ENCODE measurements at places on chromosomes 1 and 21. TPM values are rescaled to one million over a fixed set of nuclear protein-coding genes. Genes with fewer than 3 reads are reported as not detected.

- H3K4me3 ChIP-seq = no peak overlapping the region
- H3K4me1 ChIP-seq = peaks cover 9% of the 10 kb centered on the region
- no peak overlapping the region for H3K27ac ChIP-seq
- no peak for DNase-seq
- H3K36me3 ChIP-seq = peaks cover 2% of the 10 kb centered on the region
These were observed 41.4 kb upstream of the LMX1A start for GRCh38 chr1:165397944-165398343.

ZNF648 gene
- not detected for total RNA-seq

DNA sequence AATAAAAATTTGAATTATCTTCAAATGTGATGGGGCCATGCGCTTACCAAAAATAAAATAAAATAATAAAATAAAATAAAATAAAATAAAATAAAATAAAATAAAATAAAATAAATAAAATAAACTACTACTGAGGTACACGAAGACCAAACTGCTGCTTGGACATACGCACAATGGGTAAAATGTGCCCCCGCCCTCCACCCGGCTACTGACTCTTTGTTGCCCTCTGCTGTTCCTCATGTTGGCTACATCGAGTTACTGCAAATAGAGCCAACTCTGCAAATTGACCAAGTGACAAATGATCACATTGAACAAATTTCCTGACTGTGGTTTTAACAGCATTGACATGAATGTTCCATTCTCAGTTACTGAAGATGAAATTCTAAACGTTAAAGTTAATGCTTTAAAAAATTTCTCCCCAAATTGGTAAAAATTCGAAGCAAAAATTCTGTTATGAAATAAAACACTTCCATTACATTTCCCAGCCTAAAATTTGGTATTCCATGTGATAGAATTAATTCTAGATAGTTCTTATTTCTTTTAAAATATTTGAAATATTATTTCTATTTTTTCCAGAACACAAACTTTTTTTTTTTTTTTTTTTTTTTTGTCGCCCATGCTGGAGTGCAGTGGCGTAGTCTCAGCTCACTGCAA is 18.8 kb upstream of the MAP1LC3C start:
- peaks cover 5% of the 10 kb centered on the region for H3K27me3 ChIP-seq
- no peaks in the 10 kb centered on the region for H3K36me3 ChIP-seq
- no peaks in the 10 kb centered on the region for H3K4me1 ChIP-seq
- DNase-seq = peak; percentile 17
- H3K27ac ChIP-seq = no peak overlapping the region
- no peak overlapping the region for H3K4me3 ChIP-seq

DNA sequence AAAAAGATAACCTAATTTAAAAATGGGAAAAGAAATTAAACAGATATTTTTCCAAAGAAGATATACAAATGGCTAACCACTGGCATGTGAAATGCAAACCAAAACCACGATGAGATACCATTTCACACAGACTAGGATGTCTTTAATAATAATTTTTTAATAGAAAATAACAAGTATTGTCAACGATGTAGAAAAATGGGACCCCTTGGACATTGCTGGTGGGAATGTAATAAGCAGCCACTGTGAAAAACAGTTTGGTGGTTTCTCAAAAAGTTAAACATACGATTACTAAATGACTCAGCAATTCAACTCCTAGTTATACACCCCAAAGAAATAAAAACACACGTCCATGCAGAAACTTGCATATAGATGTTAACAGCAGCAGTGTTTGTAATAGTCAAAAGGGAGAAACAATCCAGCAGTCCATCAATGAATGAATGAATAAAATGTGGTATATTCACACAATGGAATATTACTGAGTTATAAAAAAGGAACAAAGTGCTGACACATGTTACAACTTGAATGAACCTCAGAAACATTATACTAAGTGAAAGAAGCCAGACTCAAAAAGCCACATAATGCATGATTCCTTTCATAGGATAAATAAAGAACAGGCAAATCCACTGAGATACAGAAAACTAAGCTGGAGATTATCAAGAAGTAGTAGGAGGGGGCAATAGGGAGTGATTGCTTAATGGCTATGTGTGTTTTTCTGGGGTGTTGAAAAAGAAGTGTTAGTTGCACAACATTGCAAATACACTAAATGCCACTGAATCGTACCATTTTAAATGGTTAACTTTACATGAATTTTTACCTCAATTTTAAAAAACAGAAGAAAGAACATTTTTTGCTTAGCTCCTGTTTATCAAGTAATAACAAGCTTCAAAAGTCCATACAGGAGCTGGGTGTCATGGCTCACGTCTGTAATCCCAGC is 4.1 kb downstream of the PPT1 start:
- DNase-seq = no peak
- H3K36me3 ChIP-seq = peaks cover 40% of the 10 kb centered on the region
- H3K27me3 ChIP-seq = no peaks in the 10 kb centered on the region
- no peak overlapping the region for H3K27ac ChIP-seq
- peaks cover 25% of the 10 kb centered on the region for H3K4me1 ChIP-seq
- no peak overlapping the region for H3K4me3 ChIP-seq

- peaks cover 10% of the 10 kb centered on the region for H3K27me3 ChIP-seq
- DNase-seq = no peak
- H3K4me1 ChIP-seq = no peaks in the 10 kb centered on the region
- no peak overlapping the region for H3K4me3 ChIP-seq
These were observed 122.5 kb upstream of the ZBTB40 start for GRCh38 chr1:22329148-22329515.

HCN3 gene
- 1.5 TPM for total RNA-seq

DNA sequence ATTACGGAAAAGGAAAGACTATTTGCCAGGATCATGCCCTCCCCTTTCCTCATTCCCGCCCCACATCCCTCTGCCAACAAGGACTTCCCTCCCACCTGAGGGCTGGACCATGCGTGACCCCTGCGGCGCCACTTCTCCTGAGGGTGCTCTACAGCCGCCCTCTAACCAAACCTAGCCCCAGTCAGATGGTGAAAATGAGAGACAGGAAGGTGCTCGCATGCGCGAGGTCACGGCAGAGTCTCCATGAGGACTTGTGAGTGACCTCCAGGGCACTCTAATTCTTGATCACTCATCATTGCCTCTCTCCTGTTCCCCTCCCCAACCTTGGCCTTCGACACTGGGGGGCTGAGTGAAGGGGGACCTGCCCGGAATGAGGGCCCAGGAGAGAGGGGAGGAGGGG is 32.1 kb downstream of the TAF5L start:
- H3K4me1 ChIP-seq = peaks cover 14% of the 10 kb centered on the region
- no peaks in the 10 kb centered on the region for H3K27me3 ChIP-seq
- no peak overlapping the region for H3K4me3 ChIP-seq
- DNase-seq = no peak
- H3K36me3 ChIP-seq = peaks cover 13% of the 10 kb centered on the region

GRCh38 chr1:34113887-34114286 is 51.1 kb downstream of the CSMD2 start:
- H3K36me3 ChIP-seq = peaks cover 1% of the 10 kb centered on the region
- no peaks in the 10 kb centered on the region for H3K4me1 ChIP-seq
- no peak overlapping the region for H3K4me3 ChIP-seq

DNA sequence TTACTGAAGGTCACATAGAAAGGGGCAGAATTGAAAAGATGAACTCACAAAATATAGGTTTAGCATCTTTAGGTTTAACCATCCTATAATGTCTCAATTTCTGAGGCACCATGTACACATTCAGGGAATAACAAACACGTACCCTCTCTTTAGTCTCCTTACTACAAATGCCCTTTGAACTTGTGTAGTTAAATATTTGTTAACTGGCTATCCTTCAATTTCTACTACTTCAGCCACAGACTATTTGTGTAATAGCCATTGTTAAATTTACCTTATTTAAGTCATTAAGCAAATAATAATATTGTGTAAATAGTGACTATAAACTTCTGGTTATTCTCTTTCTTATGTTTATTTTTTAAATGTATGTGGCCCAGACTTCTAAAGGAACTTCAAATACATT is 600.5 kb downstream of the KCNT2 start:
- no peak overlapping the region for H3K27ac ChIP-seq
- H3K4me1 ChIP-seq = no peaks in the 10 kb centered on the region
- no peaks in the 10 kb centered on the region for H3K36me3 ChIP-seq
- H3K4me3 ChIP-seq = no peak overlapping the region
- H3K27me3 ChIP-seq = no peaks in the 10 kb centered on the region
- no peak for DNase-seq

PRELP gene
- total RNA-seq = not detected

- H3K27ac ChIP-seq = no peak overlapping the region
- no peaks in the 10 kb centered on the region for H3K27me3 ChIP-seq
- H3K36me3 ChIP-seq = no peaks in the 10 kb centered on the region
- no peak for DNase-seq
These were observed 2.1 kb upstream of the TFF3 start for GRCh38 chr21:42317341-42317741.

- peak overlapping the region; percentile 99 for H3K27ac ChIP-seq
- peak; percentile 71 for DNase-seq
- H3K27me3 ChIP-seq = no peaks in the 10 kb centered on the region
- peak overlapping the region; percentile 73 for H3K4me3 ChIP-seq
- peaks cover 70% of the 10 kb centered on the region for H3K36me3 ChIP-seq
- H3K4me1 ChIP-seq = peaks cover 90% of the 10 kb centered on the region
These were observed 11.2 kb downstream of the CD84 start for GRCh38 chr1:160567858-160568682.

CD2 gene
- 291 TPM for total RNA-seq

- no peak overlapping the region for H3K4me3 ChIP-seq
- H3K27me3 ChIP-seq = no peaks in the 10 kb centered on the region
- H3K27ac ChIP-seq = no peak overlapping the region
- no peaks in the 10 kb centered on the region for H3K36me3 ChIP-seq
These were observed 34.9 kb upstream of the SCYL3 start for GRCh38 chr1:169928438-169929209.

GRCh38 chr21:32702702-32703101 is 25.1 kb downstream of the SYNJ1 start:
- H3K27me3 ChIP-seq = no peaks in the 10 kb centered on the region
- H3K4me3 ChIP-seq = no peak overlapping the region
- H3K4me1 ChIP-seq = peaks cover 14% of the 10 kb centered on the region
- H3K27ac ChIP-seq = no peak overlapping the region
- no peak for DNase-seq
- peaks cover 8% of the 10 kb centered on the region for H3K36me3 ChIP-seq

DNA sequence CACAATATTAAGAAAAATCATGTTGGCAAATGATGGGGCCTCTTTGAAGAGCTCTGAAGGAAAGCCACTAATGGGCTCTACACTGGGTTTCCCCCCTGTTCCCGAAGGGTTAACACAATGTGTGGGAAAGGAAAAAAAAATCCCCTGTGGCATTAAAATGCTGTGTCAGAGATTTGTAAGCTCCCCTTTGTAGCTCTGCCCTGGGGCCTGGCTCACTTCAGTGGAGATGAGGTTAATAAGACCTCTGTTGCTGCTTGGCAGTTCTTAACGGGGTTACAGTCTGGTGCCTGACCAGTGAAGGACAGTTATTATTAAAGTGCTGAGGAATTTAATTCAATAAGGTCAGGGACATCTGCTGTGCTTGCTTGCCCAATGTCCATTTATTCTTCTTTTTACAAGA is 129.7 kb upstream of the UBE2U start:
- H3K4me3 ChIP-seq = no peak overlapping the region
- H3K27me3 ChIP-seq = no peaks in the 10 kb centered on the region
- H3K27ac ChIP-seq = no peak overlapping the region
- DNase-seq = no peak

DNA sequence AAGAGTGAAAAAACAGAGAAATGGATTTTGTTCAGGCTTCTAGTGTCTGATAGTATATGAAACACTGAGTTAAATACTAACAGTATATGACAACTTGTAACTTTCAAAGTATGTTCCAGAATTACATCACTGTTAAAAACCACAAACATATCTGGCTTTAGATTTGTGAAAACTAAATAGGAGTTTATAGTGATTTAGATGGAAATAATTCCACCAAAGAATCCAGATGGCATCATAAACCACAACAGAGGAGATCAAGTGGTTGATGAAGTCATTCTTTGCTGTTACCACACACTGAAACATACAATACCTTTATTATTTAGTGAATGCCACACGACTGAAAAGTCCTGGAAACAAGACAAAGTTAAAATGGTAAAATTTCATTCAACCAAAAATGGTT is 37.2 kb downstream of the ALG14 start:
- H3K4me1 ChIP-seq = no peaks in the 10 kb centered on the region
- no peaks in the 10 kb centered on the region for H3K27me3 ChIP-seq
- no peak overlapping the region for H3K27ac ChIP-seq
- DNase-seq = no peak

- no peak overlapping the region for H3K4me3 ChIP-seq
- no peaks in the 10 kb centered on the region for H3K27me3 ChIP-seq
- H3K4me1 ChIP-seq = peaks cover 45% of the 10 kb centered on the region
- peaks cover 17% of the 10 kb centered on the region for H3K36me3 ChIP-seq
These were observed 10.8 kb downstream of the S1PR1 start for GRCh38 chr1:101247404-101248287.

DNA sequence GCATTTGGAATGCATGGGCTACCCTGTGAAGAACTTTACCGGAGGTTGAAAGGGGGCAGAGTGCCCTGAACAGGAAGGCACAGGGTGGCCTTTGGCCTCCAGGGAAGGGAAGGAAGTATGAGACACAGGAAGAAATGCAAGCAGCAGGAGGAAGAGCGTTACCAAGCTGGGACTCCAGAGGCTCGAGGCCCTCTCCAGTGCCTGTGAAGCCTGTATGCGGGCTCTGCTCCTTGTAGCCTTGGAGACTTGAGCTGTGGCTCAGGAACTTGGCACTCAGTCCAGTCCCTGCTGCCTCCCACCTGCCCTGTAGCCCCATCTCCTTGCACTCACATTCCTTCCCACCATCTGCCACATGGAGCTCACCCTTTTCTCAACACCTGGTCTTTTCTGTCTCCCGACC is 33.5 kb upstream of the RNF19B start:
- peaks cover under 1% of the 10 kb centered on the region for H3K4me1 ChIP-seq
- no peak for DNase-seq
- no peak overlapping the region for H3K27ac ChIP-seq
- H3K36me3 ChIP-seq = peaks cover 5% of the 10 kb centered on the region

- no peaks in the 10 kb centered on the region for H3K36me3 ChIP-seq
- no peaks in the 10 kb centered on the region for H3K4me1 ChIP-seq
- H3K27ac ChIP-seq = no peak overlapping the region
- DNase-seq = no peak
- no peak overlapping the region for H3K4me3 ChIP-seq
These were observed 1069.4 kb upstream of the ADGRL2 start for GRCh38 chr1:80731241-80731894.

- H3K4me3 ChIP-seq = no peak overlapping the region
- H3K27ac ChIP-seq = no peak overlapping the region
- no peaks in the 10 kb centered on the region for H3K4me1 ChIP-seq
- no peak for DNase-seq
These were observed 93.0 kb downstream of the ODF2L start for GRCh38 chr1:86303041-86303690.

- H3K27me3 ChIP-seq = no peaks in the 10 kb centered on the region
- no peak overlapping the region for H3K27ac ChIP-seq
- no peak overlapping the region for H3K4me3 ChIP-seq
These were observed 20.2 kb downstream of the COL18A1 start for GRCh38 chr21:45424854-45425795.

Measured in activated naive CD8-positive, alpha-beta T cell treated with anti-CD3 and anti-CD28 coated beads for 36 hours (primary cell).